Natural killer cell (primary cell): ENCODE measurements at places on chromosomes 5 and 9. TPM values are rescaled to one million over a fixed set of nuclear protein-coding genes. Genes with fewer than 3 reads are reported as not detected.

DNA sequence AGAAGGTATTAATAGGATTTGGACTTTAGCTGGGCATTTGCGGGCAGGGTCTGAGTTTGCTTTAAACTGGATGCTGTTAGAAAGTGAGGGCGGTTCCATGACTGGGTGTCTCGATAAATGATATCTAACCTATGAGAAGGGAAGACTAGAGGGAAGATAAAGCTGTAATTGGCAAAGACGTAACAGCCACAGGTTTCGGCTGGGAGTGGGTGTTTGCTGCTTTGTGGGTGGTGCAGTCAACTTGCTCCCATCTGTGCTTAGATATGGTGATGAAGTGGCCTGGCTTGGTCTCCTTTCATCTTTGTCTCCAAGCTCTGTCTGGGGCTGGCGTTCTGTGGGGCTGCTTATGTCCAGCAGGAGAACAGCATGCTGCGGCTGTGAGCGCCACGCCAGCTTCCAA lies 23.3 kb downstream of the OR2V1 start:
- H3K4me3 ChIP-seq: no peak overlapping the region
- H3K4me1 ChIP-seq: no peaks in the 10 kb centered on the region
- H3K36me3 ChIP-seq: no peaks in the 10 kb centered on the region

DNA sequence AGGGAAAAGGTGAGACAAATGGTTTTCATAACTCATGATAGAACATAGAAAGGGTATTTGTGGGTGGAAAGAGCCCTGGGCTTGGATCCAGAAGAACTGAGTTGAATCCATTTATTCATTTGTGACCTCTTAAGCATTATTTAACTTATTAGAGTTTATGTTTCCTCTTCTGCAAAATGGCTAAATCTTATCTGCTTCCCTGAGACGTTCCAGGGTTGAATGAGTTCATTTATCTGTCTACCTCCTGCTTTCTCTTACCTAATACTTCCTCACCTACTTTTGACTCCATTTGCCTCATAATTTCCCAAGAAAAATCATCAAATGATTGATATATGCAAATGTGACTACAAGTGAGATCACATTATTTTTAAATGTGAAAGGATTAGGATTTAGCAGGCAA lies 152.7 kb upstream of the GAS1 start:
- DNase-seq: no peak
- H3K36me3 ChIP-seq: no peaks in the 10 kb centered on the region
- no peak overlapping the region for H3K27ac ChIP-seq
- no peak overlapping the region for H3K4me3 ChIP-seq

Gene C5orf58
- total RNA-seq: not detected

- no peaks in the 10 kb centered on the region for H3K36me3 ChIP-seq
- no peak overlapping the region for H3K4me3 ChIP-seq
Observed at GRCh38 chr5:163177971-163178370, 259.4 kb upstream of the CCNG1 start.

GRCh38 chr5:132026516-132027008 lies 15.1 kb upstream of the ACSL6 start:
- no peak overlapping the region for H3K4me3 ChIP-seq
- H3K36me3 ChIP-seq: no peaks in the 10 kb centered on the region
- peak; percentile 82 for DNase-seq
- peak overlapping the region; percentile 74 for H3K27ac ChIP-seq

Gene TMEM252
- total RNA-seq: not detected

GRCh38 chr5:57862942-57863341 lies 380.3 kb upstream of the ACTBL2 start:
- H3K36me3 ChIP-seq: no peaks in the 10 kb centered on the region
- no peak overlapping the region for H3K27ac ChIP-seq
- H3K27me3 ChIP-seq: no peaks in the 10 kb centered on the region
- H3K4me3 ChIP-seq: no peak overlapping the region
- no peak for DNase-seq
- H3K4me1 ChIP-seq: no peaks in the 10 kb centered on the region

- H3K36me3 ChIP-seq: no peaks in the 10 kb centered on the region
- no peak overlapping the region for H3K4me3 ChIP-seq
- H3K27me3 ChIP-seq: no peaks in the 10 kb centered on the region
- no peak overlapping the region for H3K27ac ChIP-seq
- H3K4me1 ChIP-seq: peaks cover 38% of the 10 kb centered on the region
Observed at GRCh38 chr5:1100664-1101574, 10.9 kb downstream of the SLC12A7 start.

Gene PCSK5
- total RNA-seq: 2.4 TPM

GRCh38 chr5:119435436-119436132 lies 16.7 kb upstream of the HSD17B4 start:
- no peaks in the 10 kb centered on the region for H3K27me3 ChIP-seq
- no peak overlapping the region for H3K27ac ChIP-seq
- H3K4me3 ChIP-seq: no peak overlapping the region
- peaks cover 4% of the 10 kb centered on the region for H3K4me1 ChIP-seq
- DNase-seq: peak; percentile 29

DNA sequence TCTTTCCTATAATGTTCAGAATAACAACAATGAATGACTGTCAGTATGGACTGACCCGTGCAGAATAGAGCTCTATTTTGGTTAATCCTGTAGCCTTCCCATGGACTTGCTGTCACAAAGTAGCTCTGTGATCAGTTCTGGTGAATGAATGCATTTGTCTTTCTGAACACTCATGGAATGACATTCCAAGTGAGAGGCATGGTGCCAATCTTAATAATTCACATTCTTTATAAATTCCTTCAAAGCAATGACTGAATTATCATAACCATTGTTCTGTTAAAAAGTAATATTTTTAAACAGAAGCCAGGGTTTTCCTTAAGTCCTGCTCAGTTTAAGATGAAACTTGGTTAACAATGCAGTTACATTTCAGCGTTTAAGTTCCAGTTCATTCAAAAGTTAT lies 360.5 kb downstream of the ICE1 start:
- DNase-seq: no peak
- no peak overlapping the region for H3K27ac ChIP-seq
- H3K4me1 ChIP-seq: no peaks in the 10 kb centered on the region
- H3K4me3 ChIP-seq: no peak overlapping the region
